Sigmoid colon (tissue), 7 donors: ENCODE measurements at places on chromosomes 12 and 14. TPM values are rescaled to one million over a fixed set of nuclear protein-coding genes. Genes with fewer than 3 reads are reported as not detected.

CIROP gene
- polyA plus RNA-seq: not detected

BDKRB2 gene
- 10.8 TPM for polyA plus RNA-seq

KRT5 gene
- polyA plus RNA-seq: 7.8 TPM

VDR gene
- polyA plus RNA-seq: 69.1 TPM

NAV3 gene
- polyA plus RNA-seq: 1.2 TPM

HIGD1C gene
- not detected for polyA plus RNA-seq

CCNB1IP1 gene
- polyA plus RNA-seq: 31.2 TPM

STAB2 gene
- 0.23 TPM for polyA plus RNA-seq

CYP46A1 gene
- polyA plus RNA-seq: not detected

DNA sequence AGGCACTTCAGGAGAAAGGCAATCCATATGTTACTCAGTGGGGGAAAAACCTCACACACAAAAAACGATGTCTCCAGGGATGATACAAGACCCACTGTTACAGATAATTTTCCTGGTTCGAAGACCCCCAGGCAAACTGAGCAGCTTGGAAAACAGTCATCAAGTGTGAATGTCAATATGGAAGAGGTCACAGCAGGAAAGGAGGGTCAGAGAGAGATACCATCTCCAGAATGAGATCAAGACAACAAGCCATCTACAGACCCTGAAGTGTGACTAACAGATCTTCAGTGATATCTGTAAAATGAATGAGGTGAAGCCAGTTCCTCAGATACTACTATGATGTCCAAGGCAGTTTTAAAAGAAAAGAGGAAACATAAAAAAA lies 28.6 kb downstream of the GNS start:
- DNase-seq: no peak

DNA sequence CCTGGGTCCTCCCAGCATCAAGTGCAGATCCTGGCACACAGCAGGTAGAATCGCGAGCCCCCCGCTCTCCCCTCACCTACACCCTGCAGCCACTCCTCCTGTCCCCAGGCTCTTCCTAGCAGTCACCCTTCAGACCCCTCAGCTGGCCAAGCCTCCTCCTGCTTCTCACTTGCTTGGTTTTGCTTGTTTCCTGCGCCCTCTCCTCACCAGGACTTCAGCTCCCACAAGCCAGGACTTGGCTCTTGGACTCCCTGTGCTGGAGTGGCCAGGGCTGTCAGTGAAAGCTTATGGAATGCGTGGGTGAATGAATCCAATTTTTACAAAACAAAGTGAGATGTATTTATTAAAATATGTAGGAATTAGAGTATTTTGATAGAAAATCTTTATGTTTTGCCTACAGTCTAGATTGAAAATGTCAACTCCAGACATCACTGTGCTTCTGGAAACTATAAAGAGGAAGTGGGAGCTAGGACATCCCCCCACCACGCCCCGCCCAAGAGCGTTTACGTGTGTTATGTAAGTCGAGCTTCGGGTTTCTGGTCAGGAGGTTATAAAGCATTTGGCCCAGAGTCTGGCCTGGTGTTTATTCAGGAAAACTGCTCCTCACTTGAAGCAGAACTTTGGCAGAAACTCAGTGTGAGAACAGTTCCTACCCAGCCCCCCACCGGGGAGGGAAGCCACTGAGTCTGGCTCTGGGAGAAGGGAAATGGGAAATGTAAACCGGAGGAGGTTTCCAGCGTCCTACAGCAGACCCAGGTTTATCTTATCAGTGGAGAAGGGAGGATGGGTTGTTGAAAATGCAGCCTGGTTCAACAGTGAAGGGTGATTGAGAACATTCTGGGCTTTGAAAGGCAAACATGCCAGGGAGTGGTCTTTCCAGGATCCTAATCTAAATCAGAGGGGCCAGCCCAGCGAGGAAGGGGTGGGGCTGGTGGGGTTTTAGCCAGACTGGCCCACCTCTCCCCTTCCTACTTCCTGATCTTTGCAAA lies 8.8 kb downstream of the ALDH2 start:
- DNase-seq: peak; percentile 95

DNA sequence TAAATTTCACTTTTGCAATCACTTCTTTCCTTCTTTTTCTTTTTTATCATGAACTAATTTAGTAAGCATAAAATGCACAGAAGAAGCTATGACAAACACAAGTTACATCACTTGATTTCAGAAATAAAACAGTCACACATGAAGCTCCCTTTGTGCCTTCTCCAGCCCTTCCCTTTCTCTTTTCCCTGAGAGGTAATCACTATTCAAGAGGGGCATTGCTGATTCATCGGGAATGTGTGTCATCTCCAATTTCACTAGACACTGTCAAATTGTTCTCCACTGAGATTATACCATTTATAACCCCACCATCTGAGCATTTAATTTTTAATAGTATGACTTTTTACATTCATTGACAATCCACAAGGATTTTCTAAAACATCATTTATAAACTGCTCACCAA lies 91.6 kb upstream of the PTPRQ start:
- no peak for DNase-seq

GRCh38 chr14:101600891-101601605 lies 39.8 kb downstream of the DIO3 start:
- no peak for DNase-seq

GRCh38 chr14:75120541-75121291 lies 6.1 kb downstream of the NEK9 start:
- DNase-seq: no peak

- no peak for DNase-seq
These were observed 73.4 kb downstream of the MNAT1 start for GRCh38 chr14:60807971-60808370.

DNA sequence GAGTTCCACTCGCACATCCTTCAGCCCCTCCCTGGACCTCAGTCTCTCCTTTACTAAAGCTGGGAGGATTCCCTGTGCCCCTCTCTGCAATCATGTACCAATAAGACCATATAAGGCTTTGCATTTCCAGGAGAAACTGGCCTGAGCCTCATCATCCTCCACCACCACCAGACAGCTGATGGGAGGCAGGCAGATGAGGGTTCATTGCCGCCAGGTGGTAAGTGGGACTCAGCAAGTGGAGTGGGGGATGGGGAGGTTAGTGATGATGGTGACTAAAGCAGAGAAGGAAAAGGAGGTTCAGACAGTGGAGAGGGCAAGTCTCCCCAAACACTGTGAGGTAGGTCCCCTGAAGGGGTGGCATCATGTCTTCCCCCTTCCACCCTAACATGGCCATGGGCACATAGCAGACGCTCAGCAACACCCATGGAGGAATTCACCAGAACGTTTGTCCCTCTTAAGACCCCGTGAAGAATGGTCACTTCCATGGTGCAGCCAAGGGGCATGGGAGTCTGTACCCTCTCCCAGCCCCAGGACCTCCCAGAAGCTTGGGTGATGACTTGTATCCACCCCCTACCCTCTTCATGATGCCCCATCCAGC lies 4.5 kb upstream of the TNFRSF1A start:
- no peak for DNase-seq

DNA sequence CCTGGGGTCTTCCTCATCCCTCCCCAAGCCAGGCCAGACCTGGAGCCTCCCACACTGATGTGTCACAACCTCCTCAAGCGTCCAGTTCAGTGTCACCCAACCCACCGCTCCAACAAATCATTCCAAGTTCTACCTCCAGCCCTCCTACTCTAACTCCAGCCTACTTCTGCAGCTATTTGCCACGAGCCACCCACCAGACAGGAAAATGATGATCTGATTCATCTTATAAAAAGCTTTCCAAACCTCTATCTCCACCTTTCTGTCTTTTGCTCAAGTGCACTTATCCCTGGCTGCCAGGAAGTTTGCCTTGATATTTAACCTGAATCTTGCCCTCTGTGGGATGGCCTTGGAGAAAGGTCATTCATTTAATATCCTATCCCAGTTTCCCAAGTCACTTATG lies 30.2 kb downstream of the SMUG1 start:
- DNase-seq: no peak

GRCh38 chr14:23579739-23580138 lies 1.1 kb upstream of the JPH4 start:
- DNase-seq: no peak

DNA sequence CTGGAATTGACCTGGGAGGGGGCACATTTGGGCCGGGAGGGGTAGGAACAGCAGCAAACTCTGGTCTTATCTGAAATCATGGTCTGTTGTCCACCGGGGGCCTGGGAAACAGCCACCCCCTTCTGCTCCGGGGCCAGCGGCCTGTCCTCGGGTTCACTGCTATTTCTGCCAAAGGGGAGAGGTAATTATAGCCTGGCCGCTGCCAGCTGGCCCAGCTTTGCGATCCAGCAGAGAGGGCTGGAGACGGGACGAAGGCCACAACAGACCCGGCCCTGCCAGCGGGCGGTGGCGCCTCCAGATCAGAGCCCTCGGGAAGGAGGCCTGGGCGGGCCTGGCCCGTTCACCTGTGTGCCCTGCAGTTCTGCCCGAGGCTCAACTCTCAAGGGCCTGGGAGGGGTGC lies at the start of gene C14orf180:
C14orf180 (plus strand) TSS at position 258 of the 400 bp plus-strand sequence. CDS start 6,667 bp downstream, outside the sequence.
- DNase-seq: no peak

DNA sequence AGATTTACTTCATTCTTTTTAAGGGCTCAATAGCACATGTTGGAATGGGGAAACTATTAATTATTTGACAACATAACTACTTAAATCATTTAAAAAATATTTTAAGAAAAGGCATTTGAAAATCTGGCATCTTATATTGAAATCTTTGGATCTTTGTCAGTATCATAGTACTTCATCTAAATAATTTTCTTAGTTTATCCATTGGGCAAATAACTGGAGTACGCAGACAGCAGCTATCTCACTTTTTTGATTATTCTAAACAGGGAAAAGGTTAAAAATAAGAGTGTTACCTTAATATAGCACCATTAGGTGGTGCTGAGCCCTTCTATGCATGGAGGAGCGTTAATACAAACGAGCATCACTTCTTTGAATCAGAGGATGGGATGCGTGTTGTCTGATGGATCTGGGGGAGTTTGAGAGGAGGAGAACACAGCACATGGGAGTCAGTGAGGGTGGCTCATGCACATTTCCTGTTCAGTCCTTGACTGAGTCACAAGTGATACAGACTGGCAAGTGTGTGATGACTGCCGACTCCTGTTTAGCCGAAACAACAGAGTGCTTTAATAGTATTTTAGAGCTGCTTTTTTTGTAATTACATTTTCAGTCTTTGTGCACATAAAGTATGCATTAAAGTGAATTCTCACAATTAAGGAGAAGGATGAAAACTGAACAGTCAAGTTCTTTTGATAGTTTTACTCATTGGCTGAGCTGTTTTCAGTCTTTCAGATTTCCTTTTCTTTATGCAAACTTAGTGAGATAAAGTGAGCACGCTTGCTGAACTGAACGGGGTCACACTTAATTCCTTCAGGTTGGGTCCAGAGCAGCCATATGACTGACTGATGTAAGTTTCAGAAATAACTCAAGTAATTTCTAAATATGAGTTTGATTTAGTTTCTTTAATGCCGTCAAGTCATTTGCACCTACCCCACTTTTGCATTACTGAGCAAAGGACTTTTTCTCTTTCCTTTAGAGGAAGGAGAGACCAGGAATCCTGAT lies 92.7 kb downstream of the DIP2B start:
- DNase-seq: no peak

DNA sequence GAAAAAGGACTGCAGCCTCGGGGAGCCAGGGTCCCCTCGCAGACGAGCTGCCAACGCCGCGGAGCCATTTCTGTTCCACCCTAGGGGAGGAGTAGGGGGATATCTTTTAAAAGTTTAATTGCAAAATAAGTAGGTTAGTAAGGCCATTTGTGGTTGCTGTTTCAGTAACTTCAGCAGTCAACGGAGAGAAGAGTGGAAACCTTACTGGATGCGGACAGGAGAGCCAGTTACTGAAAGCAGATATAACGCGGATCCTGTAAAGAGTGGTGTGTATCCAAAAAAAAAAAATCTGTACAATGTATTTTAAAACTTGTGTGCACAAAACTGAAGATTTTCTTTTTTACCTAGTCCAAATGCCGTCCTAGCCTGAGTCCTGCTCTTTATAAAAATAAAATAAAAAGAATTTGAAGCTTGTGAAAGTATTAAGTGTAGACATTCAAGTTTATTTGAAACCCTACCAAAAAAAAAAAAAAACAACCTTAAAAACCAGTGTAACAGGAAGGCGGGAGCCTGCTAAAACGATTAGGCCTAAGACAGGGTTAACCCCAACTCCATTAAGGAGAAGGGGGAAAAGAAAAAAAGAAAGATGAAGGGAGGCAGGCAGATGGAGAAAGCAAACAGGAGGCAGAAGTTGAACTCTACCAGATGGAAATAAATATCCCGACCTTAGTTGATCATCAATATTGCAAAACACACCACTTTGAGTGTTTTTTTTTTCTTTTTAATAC lies 1.0 kb upstream of the BTG1 start:
- no peak for DNase-seq

- DNase-seq: no peak
These were observed 1009.9 kb upstream of the USP15 start for GRCh38 chr12:61250303-61250702.

DNA sequence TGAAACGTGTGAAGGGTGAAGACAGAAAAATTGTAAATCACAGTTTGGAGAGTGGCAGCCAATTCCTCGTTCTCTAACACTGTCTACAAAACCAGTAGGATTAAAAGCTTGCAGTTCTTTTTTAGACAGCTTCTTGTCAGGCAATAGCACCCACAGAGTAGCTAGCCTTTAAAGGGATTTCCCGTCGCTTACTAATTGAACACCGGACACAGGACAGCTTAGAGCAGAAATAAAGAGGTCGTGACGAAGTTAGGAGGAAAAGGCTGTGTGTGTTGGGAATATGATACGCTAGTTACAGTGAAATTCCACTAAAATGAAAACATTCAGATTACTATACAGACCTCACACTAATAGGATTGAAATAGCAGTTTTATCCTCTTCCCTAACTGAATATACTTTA lies 149.1 kb upstream of the FLRT2 start:
- DNase-seq: no peak

DNA sequence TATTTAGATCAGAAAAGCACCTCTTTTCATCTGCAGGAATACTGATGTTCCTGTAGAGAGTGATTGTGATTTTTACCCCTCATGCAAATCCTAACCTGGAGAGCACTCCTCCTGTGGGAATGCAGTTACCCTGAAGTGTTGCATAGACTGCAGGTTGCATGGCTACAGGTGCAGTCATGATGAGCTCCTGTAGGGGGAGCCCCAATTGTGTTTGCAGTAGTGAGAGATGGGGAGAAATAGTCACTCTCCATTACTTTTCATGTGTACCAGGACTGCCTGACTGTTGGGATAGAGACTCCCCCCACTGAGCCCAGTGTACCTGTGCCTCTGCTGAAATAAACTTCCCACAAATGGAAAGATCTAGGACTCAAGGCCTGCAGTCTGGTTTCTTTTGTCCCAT lies 1086.5 kb downstream of the SLC6A15 start:
- no peak for DNase-seq

DNA sequence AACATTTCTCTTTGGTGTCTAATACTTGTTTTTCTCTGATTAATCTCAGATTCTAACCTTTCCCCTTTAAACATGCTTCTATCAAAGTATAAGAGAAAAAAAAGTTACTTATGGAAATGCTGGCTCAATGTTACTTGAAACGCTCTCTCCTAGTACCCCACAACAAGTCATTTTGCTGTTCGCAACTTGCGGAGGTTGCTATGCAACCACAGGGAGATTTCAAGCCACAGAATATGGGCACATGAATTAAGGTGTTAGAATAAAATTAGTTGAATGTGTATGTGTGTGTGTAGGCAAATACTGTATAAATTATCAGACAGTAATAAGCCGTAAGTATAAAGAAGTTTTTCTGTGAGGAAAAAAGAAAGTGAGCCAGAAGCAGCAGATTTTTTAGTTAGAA lies 80.6 kb downstream of the CCDC59 start:
- DNase-seq: no peak
